Stimulated activated CD8-positive, alpha-beta memory T cell treated with anti-CD3 and anti-CD28 coated beads, Interleukin-2, amount 100 ng/mL, for 48 hours (primary cell): ENCODE measurements at places on chromosomes 1 and 21.

- no peak for DNase-seq
These were observed 220.0 kb downstream of the FGGY start for GRCh38 chr1:59516881-59517280.

GRCh38 chr1:221815660-221816059 is 73.8 kb upstream of the DUSP10 start:
- DNase-seq = no peak

- no peak for DNase-seq
These were observed 103.4 kb upstream of the KCNE2 start for GRCh38 chr21:34260277-34261008.

GRCh38 chr1:195785830-195786229 is 822.4 kb downstream of the KCNT2 start:
- DNase-seq = no peak

- DNase-seq = peak; percentile 79
These were observed at the start of gene LRRC42 for GRCh38 chr1:53946252-53947171. Gene LRRC42 (plus strand): TSS chr1:53946350. CDS start chr1:53952000, 5,650 bp downstream.
